ENCODE measurements at places on chromosomes 3 and 15.

DNA sequence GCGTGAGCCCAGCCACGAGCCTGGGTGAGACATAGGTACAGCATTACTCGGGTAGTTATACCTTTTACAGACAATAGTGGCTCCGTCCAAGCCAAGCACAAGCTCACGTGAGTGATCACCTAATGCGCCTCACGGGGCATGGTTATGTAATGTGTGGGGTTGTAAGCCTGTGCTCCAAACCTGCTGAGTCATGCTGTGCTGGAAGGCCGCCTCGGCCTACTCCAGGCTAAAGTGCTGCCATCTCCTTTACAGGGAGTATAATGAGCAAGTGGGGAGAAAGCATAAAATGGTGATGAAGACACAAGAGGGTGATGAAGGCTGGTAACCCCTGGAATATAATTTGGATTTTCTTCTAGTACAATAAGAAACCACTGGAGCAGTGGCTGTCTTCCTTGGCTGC is 175.8 kb upstream of the STT3B start:
- DNase-seq = no peak

GRCh38 chr3:10365791-10366190 is 44.9 kb upstream of the SEC13 start:
- DNase-seq = no peak

DNA sequence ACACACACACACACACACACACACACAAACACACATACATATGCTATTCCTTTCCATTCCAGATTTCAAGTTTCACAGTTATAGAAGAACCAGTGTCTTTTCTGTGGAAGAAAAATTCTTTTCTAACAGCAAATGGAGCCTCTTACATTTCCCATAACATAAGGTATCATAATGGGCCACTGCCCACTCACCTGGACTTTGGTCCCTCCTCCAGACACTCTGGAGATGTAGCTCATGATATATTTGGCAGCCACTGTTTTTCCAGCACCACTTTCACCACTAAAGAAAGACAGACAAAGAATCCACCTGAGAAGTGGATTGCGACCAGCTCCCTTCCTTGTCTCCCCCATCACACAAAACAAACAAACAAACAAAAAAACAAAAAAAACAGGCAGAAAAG is 29.8 kb downstream of the LDHAL6B start:
- no peak for DNase-seq

DNA sequence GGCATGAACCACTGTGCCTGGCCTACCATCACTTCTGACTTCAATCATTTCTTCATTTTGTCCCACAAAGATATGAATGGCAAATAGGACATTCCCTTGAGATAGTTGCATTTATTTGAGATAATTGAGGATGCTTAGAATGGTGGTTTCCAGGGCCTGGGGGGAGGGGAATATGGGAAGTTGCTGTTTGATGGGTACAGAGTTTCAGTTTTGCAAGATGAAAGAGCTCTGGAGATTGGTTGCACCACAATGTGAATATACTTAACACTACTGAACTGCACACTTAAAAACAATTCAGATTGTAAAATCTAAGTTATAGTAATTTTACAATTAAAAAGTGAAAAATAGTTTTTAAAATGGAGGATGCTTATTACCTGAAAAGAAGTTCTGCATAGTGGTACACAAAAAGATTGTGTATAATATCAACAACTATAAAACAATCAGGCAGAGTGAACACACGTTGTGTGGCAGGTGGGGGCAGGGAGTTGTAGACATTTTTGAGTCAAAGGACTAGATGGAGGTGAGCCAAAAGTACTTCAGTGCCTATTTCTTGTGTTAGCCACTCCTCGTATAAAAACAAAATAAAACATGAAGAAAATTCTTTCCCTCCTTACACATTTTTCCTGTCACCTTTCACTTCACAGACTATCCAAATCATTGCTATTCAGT is 18.5 kb upstream of the RIOX2 start:
- DNase-seq = peak; percentile 55

DNA sequence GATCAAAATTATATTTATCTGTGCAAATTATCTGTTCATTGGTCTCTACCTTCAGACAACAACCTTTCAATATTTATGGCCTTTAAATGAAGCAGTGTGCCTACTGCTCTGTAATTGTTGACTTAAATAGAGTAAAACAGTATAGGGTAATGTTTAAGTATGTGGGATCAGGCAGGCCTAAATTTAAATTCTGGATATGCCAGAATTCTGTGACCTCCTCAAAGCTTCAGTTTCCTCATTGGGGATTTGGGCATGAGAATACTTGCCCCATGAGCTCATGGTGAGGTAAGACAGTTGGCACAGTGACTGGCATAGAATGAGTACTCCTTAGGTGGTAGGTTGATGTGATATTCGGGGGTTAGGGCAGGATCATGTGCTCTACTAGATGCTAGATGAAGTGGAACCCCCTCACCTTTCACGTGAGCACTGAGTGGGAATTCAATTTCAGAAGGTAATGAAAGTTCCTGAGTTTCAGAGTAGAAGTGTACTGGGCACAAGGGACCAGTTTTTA is 14.9 kb downstream of the ARL8B start:
- DNase-seq = no peak

DNA sequence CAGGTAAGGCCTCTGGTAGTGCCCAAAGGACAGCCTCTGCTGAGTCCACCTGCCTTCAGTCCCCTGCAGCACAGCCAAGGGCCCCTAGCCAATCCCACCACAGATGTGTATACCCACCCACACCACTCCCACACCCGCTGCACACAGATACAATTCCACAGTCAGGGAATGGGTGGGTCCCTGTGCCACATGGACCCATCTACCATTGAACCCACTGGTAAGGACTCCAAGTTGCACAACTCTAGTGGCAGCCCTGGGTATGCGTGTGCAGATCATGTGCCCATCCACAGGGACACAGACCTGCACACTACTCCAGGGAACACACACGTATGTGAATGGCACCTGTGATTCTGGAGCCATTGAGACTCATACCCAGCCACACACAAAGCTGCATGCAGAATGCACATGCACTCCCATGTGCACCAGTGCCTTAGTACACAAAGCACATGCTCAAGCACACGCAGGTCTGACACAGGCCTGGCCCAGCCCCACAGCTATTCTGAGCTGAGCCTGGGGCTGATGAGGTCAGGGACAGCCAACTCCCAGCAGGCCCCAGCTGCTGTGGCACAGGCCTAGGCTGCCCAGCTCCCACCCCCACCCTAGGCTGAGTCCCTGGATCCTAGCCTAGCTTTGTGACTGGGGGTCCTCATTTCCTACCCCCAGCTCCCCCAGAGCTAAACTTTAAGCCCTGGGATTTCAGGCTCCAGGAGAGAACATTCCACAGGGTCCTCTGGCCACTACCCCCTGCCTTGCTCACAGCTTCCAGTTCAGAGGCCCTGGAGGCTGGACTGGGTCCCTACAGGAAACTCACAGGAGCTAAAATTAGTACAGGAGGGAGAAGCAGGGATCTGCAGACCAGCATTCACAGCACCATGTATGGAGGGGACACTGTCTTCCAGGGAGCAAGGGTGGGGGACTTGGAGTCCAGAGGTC is 2.7 kb upstream of the ALS2CL start:
- DNase-seq = no peak

- no peak for DNase-seq
Observed at GRCh38 chr3:101320475-101320874, at the start of gene IMPG2. Gene IMPG2 (minus strand): TSS chr3:101320575. CDS start chr3:101320372, 203 bp downstream.

GRCh38 chr15:37107744-37108380 is 7.5 kb upstream of the MEIS2 start:
- no peak for DNase-seq

GRCh38 chr3:149224736-149225594 is 3.3 kb upstream of the CP start:
- peak; percentile 78 for DNase-seq

- DNase-seq = peak; percentile 14
Observed at GRCh38 chr3:13451301-13451673, 28.8 kb upstream of the HDAC11 start.

- DNase-seq = no peak
Observed at GRCh38 chr3:29186982-29187725, 93.7 kb upstream of the RBMS3 start.

DNA sequence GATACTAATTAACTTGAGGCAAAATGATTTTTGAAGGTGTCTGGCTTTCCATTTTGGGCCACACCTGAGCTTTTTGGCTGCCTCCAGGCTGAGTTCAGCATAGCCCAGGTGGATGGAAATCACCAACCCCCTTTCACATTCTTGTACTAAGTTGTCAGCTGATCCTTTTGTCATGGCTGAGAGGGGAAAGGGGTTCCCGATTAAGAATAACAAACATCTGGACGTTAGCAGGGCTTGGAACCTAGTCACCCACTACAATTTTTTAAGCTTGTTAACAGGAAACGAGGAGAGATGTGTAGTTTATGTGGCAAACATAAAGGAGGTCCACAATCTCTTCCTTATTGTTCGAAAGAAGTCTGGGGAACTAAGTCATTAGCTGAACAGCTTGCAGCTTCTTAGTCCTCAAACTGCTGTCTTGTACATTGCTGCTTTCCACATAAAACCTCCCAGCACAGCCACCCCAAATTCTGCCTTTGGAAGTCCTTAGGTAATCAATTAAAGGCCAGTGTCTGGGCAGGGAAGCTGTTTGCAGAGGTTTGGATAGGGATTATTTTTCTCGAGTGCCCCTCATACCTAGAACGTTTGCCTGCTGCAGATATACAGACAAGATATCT is 5.0 kb downstream of the NR2F2 start:
- no peak for DNase-seq

DNA sequence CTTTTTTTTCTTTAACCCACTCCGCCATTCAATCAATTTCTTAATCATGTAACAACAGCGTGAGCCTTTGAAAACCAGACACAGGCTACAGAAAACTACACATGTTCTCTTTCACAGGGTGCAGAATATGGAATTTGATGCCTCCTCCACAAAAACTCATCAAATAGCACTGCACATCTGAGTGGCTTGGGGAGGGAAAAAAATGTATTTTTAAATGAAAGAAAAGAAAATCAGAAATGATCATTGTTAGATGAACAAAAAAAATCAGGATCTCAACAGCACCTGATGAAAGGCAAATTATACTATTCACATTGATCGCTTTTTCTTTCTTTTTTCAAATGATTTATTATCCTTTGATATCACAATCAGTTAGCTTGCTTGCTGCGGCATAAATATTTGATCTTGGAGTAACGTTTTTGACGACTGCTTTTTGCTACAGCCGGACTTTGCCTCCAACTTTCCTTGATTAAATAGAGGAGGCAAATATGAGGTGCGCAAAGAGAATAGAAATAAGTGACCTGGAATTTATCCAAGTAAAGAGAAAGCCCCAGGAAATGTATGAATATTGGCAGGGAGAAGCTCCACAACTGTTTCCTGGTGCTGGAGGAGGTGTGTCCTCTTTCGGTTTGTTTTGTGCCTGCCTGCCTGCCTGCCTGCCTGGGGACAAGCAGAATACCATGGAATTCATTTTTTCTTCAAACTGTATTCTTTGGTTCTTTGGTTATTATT is 63.1 kb downstream of the EDEM1 start:
- DNase-seq = no peak

Data from MM.1S (cell line).